ENCODE measurements at places on chromosomes 4 and X. TPM values are rescaled to one million over a fixed set of nuclear protein-coding genes. Genes with fewer than 3 reads are reported as not detected.

The PLAC8 gene
- 0.39 TPM for total RNA-seq

The ARL13A gene
- total RNA-seq = not detected

The CCDC160 gene
- not detected for total RNA-seq

The PCSK1N gene
- total RNA-seq = under 0.01 TPM

The UTP3 gene
- total RNA-seq = 10.8 TPM

The TXLNG gene
- total RNA-seq = 4.9 TPM

The STS gene
- 4.9 TPM for total RNA-seq

The ASB5 gene
- total RNA-seq = not detected

The EPHA5 gene
- not detected for total RNA-seq

Measured in dermis microvascular lymphatic vessel endothelial cell (primary cell).